Osteocyte (in vitro differentiated cells): ENCODE measurements at places on chromosomes 12 and 14. TPM values are rescaled to one million over a fixed set of nuclear protein-coding genes. Genes with fewer than 3 reads are reported as not detected.

DNA sequence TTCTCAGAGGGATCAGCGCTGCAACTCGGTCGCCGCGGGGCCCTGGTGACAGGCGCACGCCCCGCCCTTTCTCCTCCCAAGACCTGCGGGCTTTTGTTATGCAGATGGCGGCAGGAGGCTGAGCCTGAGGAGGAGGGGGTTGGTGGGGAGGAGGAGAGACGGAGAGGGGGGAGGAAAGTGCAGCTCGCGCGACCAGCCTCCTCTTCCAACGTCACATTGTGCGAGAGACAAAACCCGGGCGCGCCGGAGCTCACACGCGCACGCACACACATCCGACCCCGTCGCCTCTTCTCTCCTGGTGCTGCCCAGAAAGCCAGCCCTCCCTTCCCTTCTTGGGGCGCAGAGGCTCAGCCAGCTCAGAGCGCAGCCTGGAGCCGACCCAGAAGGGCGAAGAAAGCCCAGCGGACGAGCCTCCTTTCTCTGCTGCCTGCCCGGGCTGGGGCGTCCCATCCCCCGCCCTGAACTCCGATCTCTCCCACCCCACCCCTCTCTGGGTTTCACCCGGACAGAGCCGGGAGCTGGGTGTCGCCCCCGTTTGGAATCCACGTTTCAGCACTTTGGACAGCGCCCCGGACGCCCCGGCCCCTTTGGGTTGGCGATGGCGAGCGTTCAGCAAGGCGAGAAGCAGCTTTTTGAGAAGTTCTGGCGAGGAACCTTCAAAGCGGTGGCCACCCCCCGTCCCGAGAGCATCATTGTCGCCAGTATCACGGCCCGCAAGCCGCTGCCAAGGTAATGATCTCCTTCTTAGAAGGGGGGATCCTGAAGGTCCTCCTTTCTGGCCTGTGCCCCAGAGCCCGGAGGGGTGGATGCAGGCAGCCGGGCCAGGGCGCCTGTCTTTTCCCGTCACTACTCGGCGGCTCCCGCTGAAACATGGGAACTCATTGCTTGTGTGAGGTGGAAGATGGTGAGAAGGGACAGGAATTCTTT, at the start of gene SRRM4:
SRRM4 (plus strand) TSS at position 257 of the 927 bp plus-strand sequence; CDS start at position 599, 342 bp downstream.
- no peak for DNase-seq

DNA sequence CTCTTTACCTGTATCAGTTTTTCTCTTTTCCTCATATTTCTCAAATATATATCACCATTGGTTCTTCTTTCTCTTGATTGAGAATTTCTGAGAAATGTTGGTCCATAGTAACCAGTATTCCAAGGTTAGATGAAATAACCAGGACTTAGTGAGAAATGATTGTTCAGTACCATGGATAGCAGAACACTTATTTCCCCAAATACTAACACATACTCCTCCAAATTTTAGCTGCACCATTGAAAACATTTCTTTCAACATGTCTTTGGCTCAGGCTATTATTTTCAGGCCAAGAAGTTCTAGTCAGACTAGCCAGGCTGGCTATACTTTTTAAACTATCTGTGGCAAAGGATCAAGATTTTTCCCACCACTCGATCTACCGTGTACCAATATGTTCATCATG, 113.3 kb downstream of the PTPRO start:
- no peak for DNase-seq

The PLD4 gene
- 0.05 and 0.18 TPM in 2 replicates for total RNA-seq

GRCh38 chr12:96421014-96421413, 20.8 kb upstream of the CDK17 start:
- no peak for DNase-seq

The KCNA5 gene
- not detected in 2 replicates for total RNA-seq
